Esophagus mucosa (tissue), 1 donor: ENCODE measurements at places on chromosomes 5 and 9. TPM values are rescaled to one million over a fixed set of nuclear protein-coding genes. Genes with fewer than 3 reads are reported as not detected.

Gene FOXD4L3
- total RNA-seq = not detected

Gene PHF2
- 12.1 TPM for total RNA-seq

Gene CMBL
- 4.5 TPM for total RNA-seq

Gene CTXN3
- 0.24 TPM for total RNA-seq

Gene BTNL3
- total RNA-seq = not detected

Gene IFNB1
- total RNA-seq = not detected

Gene FOXD4L6
- not detected for total RNA-seq

Gene TAF11L5
- not detected for total RNA-seq

Gene SIT1
- 0.44 TPM for total RNA-seq

Gene THBS4
- total RNA-seq = 0.16 TPM

Gene NTNG2
- 0.24 TPM for total RNA-seq

Gene NREP
- total RNA-seq = 18.3 TPM

Gene AGPAT2
- 91.7 TPM for total RNA-seq

Gene CCL27
- 0.20 TPM for total RNA-seq

Gene PAIP2
- 38.1 TPM for total RNA-seq

Gene CCDC171
- 1.4 TPM for total RNA-seq

Gene ABLIM3
- total RNA-seq = 22.4 TPM

Gene SERF1A
- 3.6 TPM for total RNA-seq

Gene TAL2
- not detected for total RNA-seq

Gene PHF24
- total RNA-seq = 0.48 TPM
